ENCODE measurements at places on chromosomes 2 and 18. TPM values are rescaled to one million over a fixed set of nuclear protein-coding genes. Genes with fewer than 3 reads are reported as not detected.
A peak's percentile ranks its signal among the peaks of the same experiment; 100 is the strongest.

The PRR30 gene
- total RNA-seq, result not detected

The SLC4A5 gene
- 2.3 TPM for total RNA-seq

DNA sequence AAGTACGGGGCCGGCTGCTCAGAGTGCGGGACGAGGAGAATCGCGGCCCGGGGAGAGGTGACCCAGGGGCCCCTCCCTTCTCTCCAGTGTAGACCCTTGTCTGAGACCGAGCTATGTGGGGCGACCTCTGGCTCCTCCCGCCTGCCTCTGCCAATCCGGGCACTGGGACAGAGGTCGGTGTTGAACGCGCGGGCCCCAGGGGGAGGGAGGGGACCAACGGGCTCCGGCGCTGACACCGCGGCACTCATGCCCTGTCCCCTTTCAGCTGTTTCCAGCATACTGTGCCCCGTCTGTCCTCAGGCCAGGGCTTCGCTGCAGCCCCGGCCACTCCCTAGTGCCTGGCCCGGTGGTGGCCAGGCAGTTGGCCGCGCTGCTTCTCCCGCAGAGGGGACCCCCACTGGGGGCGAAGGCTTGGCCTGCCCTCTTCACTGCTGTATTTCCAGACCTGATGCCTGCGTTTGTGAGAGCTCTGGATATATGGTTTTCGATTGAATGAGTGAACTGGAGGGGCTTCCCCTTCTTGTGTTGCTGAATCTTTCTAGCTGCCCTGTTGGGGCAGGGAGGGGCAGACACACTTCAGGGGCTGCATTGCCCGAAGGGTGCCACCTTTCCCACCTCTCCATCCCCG is 809 bp downstream of the DBI start:
- DNase-seq, result no peak
- peak overlapping the region; percentile 99 for H3K4me3 ChIP-seq
- peaks cover 19% of the 10 kb centered on the region for H3K4me1 ChIP-seq
- H3K36me3 ChIP-seq, result peaks cover 26% of the 10 kb centered on the region
- H3K27me3 ChIP-seq, result no peaks in the 10 kb centered on the region

DNA sequence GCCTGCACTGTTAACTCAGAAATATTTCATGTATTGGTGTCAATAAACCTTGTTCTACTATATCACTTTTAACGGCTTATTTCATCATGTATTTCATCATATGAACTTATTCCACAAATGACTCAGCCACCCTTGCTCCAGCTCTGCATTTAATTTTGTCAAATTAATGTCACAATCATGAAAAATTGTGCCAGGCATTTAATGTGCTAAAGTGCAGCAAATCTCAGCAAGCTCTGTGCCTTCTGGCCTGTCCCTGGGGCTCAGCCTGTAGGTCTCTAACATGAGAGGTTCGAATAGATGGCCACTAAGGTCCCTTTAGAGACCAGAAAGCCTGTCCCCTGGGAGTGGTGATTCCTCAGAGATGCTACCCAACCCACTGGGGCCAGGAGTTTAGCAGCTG is 28.6 kb downstream of the BOD1L2 start:
- no peak overlapping the region for H3K4me3 ChIP-seq
- peaks cover 1% of the 10 kb centered on the region for H3K27me3 ChIP-seq
- H3K27ac ChIP-seq, result no peak overlapping the region
- no peaks in the 10 kb centered on the region for H3K4me1 ChIP-seq

The AFF3 gene
- 239 TPM for total RNA-seq

- no peak for DNase-seq
- H3K27ac ChIP-seq, result no peak overlapping the region
- H3K36me3 ChIP-seq, result no peaks in the 10 kb centered on the region
- H3K27me3 ChIP-seq, result no peaks in the 10 kb centered on the region
Observed at GRCh38 chr18:36196238-36196995, 9.1 kb downstream of the MOCOS start.

The STAT4 gene
- 1.3 TPM for total RNA-seq
